ENCODE measurements at places on chromosomes 11 and 22. TPM values are rescaled to one million over a fixed set of nuclear protein-coding genes. Genes with fewer than 3 reads are reported as not detected.

DNA sequence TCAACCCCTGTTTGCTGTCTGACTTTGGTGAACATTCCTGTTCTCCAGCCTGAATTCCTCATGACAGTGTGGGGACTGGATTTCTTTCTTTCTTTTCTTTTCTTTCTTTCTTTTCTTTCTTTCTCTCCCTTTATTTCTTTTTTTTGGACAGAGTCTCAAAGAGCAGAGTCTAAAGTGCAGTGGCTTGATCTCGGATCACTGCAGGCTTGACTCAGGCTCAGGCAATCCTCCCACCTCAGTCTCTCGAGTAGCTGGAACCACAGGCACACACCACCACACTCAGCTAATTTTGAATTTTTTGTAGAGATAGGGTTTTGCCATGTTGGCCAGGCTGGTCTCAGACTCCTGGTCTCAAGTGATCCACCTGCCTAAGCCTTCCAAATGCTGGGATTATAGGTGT lies 63.1 kb downstream of the RPUSD4 start:
- DNase-seq, result no peak

GRCh38 chr11:37504060-37504611 lies 906.1 kb upstream of the RAG2 start:
- DNase-seq, result peak; percentile 42

- no peak for DNase-seq
These were observed 53.1 kb downstream of the SWAP70 start for GRCh38 chr11:9717040-9717357.

- no peak for DNase-seq
These were observed 4.9 kb downstream of the HSD17B12 start for GRCh38 chr11:43685440-43685839.

- no peak for DNase-seq
These were observed 106.8 kb downstream of the VPREB1 start for GRCh38 chr22:22351366-22351765.

SLC17A6 gene
- 7.0 TPM for total RNA-seq

GRCh38 chr22:20758688-20759087 lies 15.2 kb upstream of the SERPIND1 start:
- no peak for DNase-seq

DDT gene
- 21.4 TPM for total RNA-seq

- DNase-seq, result no peak
These were observed 10.1 kb upstream of the DCPS start for GRCh38 chr11:126293726-126294125.

DNA sequence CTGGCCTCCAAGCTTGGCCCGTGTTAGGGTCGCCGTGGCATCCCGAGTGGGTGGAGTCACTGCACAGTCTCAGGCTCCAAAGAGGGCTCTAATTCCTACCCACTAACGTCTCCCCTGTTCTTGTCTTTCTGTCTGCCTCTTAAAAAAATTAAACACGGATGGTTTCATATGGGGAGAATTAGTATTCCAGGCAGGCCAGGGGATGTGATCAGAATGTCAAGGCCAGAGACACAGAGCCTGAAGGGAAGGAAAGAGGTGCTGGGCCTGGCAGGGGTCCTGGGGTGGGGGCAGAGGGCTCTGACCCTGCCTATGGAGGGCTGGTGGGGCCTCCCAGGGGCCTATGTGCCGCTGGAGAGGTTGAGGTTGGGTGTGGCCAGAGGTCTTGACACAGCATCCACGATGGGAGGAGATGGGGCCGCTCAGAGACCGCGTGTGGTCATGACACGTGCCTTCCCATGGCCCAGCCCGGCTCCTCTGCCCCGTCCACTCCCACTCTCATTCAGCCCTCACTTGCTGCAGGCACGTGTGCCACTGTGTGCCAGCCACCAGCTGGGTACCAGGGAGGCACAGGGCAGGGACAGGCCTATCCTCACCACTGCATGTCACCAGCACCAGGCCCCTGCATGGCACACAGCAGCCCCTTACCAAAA lies 56.5 kb downstream of the FLRT1 start:
- DNase-seq, result no peak

- no peak for DNase-seq
These were observed 8.3 kb downstream of the TBC1D22A start for GRCh38 chr22:46770726-46771125.

- DNase-seq, result no peak
These were observed 377.4 kb downstream of the DYNC2H1 start for GRCh38 chr11:103486604-103487003.

CNGA4 gene
- not detected for total RNA-seq

GRCh38 chr11:87430821-87431220 lies 393.1 kb downstream of the TMEM135 start:
- no peak for DNase-seq

DNA sequence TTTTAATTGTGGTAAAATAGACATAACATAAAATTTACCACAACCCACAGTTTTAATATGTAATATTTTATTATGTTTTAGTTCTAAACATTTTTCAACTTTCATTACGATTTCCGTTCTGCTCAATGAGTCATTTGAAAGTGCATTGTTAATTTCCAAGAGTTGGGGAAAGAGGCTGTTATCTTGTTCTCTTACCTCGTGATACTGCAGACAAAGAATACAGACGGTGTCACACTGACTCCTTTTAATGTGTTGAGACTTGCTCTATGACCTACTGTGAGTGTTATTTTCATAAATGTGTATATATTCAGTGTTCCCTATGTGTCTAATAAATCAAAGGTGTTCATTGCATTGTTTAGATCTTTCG lies 10.8 kb upstream of the RAC2 start:
- no peak for DNase-seq

DNA sequence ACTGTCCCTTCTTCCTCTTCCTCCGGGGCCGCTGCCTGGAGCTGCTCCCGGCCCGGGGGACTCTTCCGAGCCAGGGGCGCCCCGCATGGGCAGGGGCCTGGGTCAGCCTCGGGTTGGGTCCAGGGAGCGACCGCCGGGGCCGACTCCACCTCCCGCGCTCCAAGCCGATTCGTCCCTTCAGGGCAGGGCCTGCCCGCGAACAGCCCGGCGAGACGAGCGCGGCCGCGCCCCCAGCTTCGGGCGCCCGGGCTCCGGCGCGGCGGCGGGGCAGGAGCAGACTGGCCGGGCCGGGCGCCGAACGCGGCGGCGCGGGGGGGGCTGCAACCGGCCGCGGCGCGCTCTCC lies at the start of gene LARGE1:
Gene LARGE1, minus strand, starts transcription at position 280 of the 344 bp plus-strand sequence.
- peak; percentile 33 for DNase-seq

MMP12 gene
- total RNA-seq, result 1.4 TPM

SERPING1 gene
- total RNA-seq, result 31.8 TPM

DNA sequence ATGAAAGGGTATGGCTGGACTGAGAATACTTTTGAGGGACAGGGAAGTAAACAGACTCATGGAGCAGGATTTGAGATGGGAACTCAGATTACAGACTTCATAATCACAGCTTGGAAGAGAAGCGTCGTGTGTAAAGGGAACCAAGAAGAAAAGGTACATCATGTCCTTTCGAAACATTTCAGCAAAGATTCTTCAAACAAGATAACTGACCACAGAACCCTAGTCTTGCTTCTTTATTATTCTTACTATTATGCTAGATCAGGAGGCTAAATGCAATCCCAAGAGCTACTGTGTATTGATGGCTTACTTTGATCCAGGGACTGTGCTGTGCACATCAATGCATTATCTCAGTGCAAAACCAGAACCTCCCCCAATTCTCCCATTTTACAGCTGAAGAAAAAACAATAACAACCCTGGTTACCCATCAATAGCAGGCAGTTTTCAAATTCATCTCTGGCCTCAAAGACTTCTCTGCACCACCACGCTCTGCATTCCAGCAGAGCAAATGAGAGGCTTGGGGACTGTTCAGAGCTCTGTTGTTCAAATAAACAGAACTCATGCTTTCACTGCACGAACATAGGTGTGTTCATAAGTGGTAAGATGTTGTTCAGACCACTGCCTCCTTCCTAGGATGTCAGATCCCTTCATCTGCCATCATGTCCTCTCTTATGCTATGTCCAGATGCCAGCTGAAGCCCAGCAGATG lies 104.8 kb upstream of the NAV2 start:
- DNase-seq, result no peak

All from umbilical cord (tissue), 2 donors.